ENCODE measurements at places on chromosomes 7 and 10. TPM values are rescaled to one million over a fixed set of nuclear protein-coding genes. Genes with fewer than 3 reads are reported as not detected.

- no peak overlapping the region for H3K4me3 ChIP-seq
- DNase-seq, result no peak
- H3K27me3 ChIP-seq, result no peaks in the 10 kb centered on the region
- H3K4me1 ChIP-seq, result no peaks in the 10 kb centered on the region
- no peak overlapping the region for H3K27ac ChIP-seq
- H3K36me3 ChIP-seq, result no peaks in the 10 kb centered on the region
Observed at GRCh38 chr7:19560111-19560883, 148.5 kb downstream of the POLR1F start.

- H3K4me3 ChIP-seq, result no peak overlapping the region
- no peaks in the 10 kb centered on the region for H3K4me1 ChIP-seq
- no peak overlapping the region for H3K27ac ChIP-seq
- H3K27me3 ChIP-seq, result no peaks in the 10 kb centered on the region
Observed at GRCh38 chr7:125390981-125391380, 461.4 kb upstream of the POT1 start.

- no peaks in the 10 kb centered on the region for H3K36me3 ChIP-seq
- no peaks in the 10 kb centered on the region for H3K27me3 ChIP-seq
- no peak overlapping the region for H3K27ac ChIP-seq
- H3K4me1 ChIP-seq, result no peaks in the 10 kb centered on the region
Observed at GRCh38 chr10:111836064-111836463, 347.5 kb downstream of the GPAM start.

DNA sequence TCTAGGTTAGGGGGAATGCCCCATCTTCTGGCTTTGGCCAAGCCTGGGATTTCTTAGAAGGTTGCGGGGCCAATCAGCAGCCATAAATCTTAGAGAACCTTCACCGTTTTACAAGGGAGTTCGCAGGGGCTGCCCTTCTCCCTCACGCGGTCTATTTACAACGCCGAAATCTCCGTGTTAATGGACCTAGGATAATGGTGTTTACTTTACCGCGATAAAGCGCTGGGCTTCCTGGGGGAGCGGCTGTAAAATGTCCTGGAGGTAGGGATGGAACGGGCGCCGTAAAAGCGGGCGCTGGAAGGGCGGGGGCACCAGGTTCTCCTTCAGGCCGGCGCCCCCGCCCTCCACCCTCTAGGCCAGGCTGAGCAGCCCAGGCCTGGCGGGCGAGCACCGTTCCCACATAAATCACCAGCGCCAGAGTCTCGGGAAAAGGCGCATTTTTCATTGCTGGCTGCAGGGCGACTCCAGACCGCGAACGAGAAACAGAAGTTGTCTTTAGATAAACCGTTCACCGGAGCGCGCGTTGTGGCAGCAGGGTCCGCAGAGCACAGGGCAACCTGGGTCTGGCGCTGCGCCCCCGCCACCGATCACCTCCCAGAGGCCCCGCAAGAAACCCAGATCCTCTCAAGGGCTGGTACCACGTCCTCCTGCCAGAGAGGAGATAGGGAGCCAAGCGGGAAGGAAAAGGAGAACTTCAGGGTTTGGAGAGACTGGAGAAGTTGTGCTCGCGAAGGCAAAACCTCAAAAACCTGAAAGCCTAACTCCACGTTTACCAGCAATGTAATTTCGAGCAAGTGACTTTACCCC is 12.5 kb upstream of the NKX2-3 start:
- H3K36me3 ChIP-seq, result no peaks in the 10 kb centered on the region
- peaks cover 6% of the 10 kb centered on the region for H3K4me1 ChIP-seq
- no peak for DNase-seq
- peaks cover 70% of the 10 kb centered on the region for H3K27me3 ChIP-seq
- H3K27ac ChIP-seq, result no peak overlapping the region

The PNLIP gene
- total RNA-seq, result not detected

GRCh38 chr7:151424799-151425198 is 15.0 kb upstream of the WDR86 start:
- H3K4me1 ChIP-seq, result peaks cover 22% of the 10 kb centered on the region
- H3K27me3 ChIP-seq, result peaks cover 19% of the 10 kb centered on the region
- peaks cover 2% of the 10 kb centered on the region for H3K36me3 ChIP-seq
- no peak overlapping the region for H3K4me3 ChIP-seq

GRCh38 chr7:71325151-71325550 is 193.2 kb downstream of the GALNT17 start:
- no peaks in the 10 kb centered on the region for H3K4me1 ChIP-seq
- H3K27me3 ChIP-seq, result no peaks in the 10 kb centered on the region
- H3K27ac ChIP-seq, result no peak overlapping the region
- no peak for DNase-seq
